Left renal pelvis (tissue), 4 donors: ENCODE measurements at places on chromosomes 16 and 17.

DNA sequence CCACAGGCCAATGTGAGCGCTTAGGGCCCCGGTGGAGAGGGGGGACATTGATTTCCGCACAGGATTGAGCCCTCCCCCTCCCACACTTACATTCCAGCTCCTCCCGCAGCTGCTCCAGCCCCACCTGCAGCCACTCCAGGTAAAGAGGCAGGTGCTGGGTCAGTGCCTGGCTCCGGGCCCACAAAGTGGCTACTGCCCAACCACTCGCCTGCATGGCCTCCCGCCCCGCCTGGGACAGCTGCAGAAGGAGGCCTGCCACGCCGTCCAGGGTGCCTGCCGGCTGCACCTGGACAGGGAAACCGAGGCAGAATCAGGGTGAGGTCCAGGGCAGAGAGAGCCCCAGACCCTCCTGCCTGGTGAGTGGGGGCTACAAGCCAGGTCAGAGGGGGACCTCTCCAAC lies 46.3 kb downstream of the RMI2 start:
- no peak for DNase-seq

DNA sequence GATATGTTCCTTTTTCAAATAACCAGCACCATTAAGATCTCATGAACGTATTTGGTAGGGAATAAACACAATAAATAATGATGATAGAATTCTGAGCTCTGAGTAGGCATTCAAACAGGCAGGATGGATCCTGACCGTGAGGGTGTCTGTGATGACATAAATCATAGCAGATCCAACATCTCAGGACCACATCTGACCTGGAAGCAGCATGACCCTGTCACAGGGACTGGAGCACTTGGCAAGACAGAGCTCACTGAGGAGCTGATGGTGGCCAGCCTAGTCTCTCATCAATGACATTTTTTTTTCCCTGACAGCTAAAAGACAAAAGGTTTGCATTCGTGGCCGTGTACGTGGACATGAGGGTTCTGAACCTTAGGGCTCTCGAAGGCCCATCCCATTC lies 337.5 kb downstream of the NPIPA8 start:
- DNase-seq = no peak

DNA sequence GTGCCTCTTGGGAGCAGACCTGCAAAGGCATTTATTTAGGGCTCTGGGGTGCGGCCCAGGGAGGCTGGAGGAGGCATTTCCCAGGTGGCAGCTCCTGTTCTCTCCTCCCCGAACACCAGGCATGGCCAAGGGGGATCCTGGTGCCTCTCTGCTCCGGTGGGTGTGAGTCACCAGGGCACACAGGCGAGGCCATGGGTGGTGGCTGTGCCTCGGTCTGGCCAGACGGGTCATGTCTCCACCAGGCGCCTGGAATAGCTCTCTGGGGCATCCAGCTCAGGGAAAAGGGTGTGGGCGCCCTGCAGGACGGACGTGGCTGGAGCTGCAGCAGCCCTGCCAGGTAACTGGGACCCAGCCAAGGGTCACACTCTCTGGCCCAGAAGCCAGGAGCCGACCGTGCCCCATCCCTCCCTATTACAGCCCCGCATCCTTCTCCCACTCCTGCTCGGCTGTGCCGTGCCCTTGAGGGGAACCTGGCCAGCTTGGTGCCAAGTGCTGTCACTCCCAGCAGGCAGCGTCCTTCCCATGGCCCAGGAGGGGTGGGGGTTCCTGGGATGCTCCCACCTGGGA lies 25.8 kb downstream of the SOX8 start:
- DNase-seq = no peak

GRCh38 chr17:522919-523318 lies 170.3 kb upstream of the RPH3AL start:
- no peak for DNase-seq

DNA sequence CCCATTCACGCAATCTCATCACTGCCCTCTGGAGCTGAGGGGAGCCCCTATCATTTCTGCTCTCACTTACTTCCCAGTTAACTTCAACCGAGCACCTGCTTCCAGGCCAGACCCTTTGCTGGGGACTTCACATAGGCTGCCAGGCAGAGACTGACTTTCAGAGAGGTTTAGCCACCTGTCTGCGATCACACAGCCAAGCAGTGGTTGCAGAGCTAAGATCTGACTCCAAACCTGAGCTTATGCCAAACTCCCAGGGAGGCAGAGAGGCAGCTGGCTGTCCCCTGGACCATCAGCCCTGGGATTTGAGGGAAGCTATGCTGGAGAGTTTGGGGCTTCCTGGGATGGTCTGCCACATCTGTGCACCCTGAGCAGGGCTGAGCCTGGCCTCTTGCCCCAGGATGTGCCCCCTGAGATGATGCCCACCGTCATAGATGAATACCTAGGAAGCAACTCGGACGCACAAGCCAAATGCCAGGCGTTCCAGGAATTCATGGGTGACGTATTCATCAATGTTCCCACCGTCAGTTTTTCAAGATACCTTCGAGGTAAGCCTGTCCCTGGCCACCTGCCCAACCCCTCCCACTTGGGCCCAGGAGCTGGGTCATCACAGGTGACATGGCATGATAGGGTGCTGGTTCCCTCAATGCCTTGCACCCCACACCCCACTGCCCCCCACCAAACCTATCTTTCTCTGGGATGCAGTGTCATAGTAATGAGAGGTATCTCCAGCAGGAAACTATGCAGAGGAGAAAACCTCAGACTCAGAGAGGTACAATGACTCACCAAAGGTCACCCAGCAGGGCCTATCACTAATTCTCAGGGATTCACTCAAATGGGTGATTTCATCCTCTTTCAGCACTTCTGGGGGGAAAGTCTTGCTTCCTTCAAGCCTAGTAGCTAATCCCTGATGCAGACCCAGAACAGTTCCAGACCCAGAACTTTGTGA lies 10.0 kb downstream of the CES3 start:
- DNase-seq = no peak

GRCh38 chr17:61584866-61585265 lies 6.2 kb downstream of the NACA2 start:
- DNase-seq = no peak

DNA sequence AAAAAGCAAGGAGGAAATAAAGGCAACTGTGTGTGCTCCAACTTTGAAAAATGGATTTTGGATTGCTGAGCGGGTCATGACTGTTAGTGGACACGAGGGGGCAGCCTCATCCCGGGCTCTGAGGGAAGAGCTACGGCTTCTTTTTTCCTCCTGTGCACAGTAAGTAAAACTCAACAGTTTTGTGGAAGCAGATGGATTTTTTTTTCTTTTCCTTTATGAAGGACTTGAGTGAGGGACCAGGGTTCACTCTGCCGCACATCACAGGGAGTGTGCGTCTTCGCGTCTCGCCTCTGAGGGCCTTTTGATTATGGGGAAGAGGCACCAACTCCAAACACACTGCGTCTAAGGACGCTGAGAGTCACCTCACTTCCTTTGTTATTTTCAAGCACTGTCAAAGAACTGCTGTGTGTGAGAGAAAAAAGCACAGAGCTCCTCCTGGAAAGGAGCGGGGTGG lies 80.3 kb upstream of the GOT2 start:
- DNase-seq = peak; percentile 22

DNA sequence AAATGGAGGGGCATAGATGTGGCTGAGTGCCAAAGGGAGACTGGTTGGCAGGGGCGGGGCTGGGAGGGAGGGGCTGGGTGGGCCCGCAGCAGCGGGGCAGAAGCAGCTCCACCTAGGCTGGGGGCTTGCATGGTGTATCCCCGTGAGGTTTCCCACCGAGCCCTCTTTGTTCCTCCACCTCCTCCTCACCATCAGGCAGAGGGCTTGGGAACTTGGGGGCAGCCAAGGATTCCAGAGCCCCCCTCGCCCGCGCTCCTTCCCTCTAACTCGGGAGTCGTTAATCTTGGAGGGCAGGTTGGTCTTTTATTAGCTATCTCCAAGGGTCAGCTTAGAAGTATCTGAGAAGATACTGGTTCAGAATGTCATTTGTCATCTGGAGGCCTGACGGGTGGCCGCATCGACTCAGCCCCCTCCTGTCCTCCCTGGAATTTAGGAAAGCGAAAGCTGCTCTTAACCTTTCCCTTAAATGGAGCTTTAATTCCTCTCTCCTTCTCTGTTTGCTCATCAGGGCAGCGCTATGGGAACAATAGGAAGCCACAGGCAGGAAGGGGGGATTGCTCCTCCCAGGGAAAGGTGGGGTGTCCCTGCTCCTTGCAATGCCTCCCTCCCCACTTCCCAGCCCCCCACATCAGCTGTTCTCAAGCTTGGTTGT lies 274.3 kb upstream of the XYLT1 start:
- DNase-seq = no peak

- DNase-seq = no peak
Observed at GRCh38 chr16:380762-381011, 1.1 kb downstream of the PGAP6 start.

DNA sequence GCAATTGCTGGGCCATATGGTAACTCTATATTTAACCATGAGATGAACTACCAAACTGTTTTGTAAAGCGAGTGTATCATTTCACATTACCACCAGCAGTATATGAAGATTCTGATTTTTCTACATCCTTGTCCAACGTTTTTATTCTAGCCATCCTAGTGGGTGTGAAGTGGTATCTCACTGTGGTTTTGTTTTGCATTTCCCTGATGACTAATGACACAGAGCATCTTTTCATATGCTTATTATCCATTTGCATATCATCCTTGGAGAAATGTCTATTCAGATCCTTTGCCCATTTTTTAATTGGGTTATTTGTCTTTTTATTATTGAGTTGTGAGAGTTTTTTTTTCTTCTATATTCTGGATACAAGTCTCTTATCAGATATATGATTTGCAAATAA lies 83.6 kb downstream of the AKAP1 start:
- no peak for DNase-seq

GRCh38 chr17:33942414-33942813 lies 312.7 kb upstream of the CCL2 start:
- DNase-seq = no peak

- DNase-seq = no peak
Observed at GRCh38 chr16:84507011-84507982, 2.8 kb upstream of the MEAK7 start.

- no peak for DNase-seq
Observed at GRCh38 chr17:40363111-40363827, 1.3 kb downstream of the GJD3 start.

DNA sequence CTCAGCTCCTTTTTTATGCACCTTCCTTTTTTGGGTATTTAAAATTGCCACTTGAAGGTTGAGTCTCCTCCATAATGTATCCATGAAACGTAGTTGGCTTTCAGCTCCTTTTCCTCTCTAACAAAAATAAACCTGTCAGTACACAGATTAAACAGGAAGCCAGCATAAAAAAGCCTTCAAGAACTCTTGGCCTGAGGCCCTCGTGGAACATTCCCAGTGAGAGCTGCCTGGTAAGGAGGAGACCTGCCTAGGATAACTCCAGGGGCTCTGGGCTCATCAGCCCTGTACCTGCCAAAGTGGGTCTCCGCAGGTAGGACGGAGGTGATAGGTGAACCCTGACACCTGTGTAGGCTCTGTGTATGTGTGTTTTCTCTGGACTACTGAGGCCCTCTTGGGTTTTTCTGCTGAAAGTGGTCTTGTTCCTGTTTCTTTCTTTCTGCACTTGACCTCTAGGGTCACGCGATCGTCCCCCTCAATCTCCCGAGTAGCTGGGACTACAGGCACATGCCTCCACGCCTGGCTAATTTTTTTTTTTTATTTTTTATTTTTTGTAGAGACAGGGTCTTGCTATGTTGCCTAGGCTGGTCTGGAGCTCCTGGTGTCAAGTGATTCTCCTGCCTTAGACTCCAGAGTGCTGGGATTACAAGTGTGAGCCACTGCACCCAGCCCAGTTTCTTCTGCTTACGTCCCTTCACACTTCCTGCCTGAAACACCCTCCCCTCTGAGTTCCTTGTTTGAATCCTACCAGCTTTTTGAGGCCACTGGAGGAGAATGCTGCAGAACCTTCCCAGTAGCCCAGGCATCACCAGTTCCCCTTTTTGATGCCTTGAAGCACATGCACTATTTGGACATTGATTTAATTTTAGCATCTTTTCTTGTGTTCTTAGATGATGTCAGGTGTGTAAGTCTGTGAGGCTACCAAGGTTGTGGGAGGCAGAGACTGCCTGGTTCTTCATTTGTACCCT lies 9.8 kb downstream of the PGS1 start:
- DNase-seq = no peak

- no peak for DNase-seq
Observed at GRCh38 chr17:14545156-14545906, 244.4 kb downstream of the HS3ST3B1 start.

GRCh38 chr17:4980644-4981216 lies 6.7 kb downstream of the CAMTA2 start:
- no peak for DNase-seq

GRCh38 chr16:20372701-20373100 lies 20.2 kb upstream of the UMOD start:
- DNase-seq = no peak

GRCh38 chr16:81279392-81279791 lies 35.4 kb upstream of the GAN start:
- DNase-seq = no peak

DNA sequence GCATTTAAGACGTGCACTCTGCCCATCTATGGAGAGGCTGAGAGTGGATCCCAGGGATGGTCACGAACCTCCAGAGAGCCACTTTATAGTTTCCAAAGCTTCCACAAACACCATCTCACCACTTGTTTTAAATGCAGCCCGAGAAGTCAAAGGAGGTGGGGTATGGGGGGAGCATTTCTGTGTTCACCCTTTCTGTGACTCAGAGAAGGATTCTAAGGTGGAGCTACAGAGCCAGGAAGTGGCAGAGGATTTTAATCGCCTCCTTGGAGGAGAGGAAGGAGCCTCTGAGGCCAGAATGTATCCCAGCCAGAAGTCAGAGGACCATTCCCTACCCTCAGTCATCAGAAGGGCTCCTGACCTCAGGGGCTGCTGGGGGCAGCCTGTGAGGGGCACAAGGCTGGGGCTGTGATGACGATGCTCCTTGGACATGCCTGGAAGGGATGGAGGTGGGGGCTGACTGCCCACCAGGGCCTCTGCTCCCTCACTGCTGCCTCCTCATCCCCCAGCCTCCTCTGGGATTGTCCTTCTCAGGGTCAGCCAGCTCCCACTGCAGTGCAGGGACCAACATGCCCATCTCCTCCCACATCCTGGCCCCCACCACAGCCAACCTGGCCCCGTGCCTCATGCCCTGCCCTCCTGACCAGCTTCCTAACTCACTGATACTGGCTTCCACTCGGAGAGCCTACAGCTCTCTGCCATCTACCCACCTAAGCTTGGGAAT lies 2.8 kb downstream of the XYLT2 start:
- no peak for DNase-seq

DNA sequence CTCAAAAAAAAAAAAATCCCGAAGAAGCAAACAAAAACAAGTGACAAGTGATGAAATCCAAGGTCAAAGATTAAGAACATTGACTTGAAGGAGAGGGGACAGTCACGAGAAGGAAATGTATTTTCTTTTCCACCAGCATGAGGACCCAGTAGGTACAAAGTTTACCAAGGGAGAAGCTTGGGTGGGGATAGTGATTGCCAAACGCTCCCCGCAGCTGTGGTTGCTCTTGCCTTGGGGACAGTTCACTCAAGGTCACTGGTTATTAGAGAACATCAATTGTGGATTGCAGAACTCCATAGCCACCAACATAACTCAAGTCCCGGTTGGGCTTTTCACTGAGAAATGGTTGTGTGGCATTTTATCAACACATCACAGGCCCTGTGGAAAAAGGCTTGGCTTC lies 27.0 kb downstream of the RSL1D1 start:
- no peak for DNase-seq
